Activated naive CD8-positive, alpha-beta T cell treated with anti-CD3 and anti-CD28 coated beads for 36 hours (primary cell): ENCODE measurements at places on chromosomes 3 and 15.

DNA sequence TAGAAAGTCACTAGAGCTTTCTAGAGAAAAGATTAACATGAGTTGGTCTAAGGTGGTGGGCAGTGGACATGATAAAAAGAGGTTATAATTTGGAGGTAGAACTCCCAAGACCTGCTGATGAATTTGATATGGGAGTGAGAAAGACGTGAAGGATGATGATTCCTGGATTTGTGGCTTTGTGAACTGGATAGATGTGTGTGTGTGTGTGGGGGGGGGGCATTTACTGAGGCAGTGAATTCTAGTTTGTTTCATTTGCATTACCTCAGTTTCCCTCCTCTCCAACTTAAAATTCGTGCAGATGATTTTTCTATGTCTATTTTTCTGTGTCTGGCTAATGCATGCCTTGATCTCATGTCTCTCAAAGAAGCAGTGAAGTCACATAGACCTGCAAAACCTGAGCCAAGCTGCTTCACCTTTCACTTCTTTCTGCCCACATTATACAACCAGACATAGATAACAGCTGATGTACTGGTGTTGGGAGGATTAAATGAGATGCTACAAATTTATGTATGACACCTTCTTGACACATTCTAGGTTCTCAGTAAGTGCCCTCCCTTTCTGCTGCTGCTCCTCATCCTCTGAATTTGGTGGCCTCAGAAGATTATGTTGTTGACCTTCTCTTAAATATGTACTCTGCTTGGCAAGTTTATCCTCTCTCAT, 9.9 kb downstream of the AHSG start:
- DNase-seq: no peak

- peak; percentile 16 for DNase-seq
Observed at GRCh38 chr3:177597311-177598096, 400.2 kb upstream of the TBL1XR1 start.

DNA sequence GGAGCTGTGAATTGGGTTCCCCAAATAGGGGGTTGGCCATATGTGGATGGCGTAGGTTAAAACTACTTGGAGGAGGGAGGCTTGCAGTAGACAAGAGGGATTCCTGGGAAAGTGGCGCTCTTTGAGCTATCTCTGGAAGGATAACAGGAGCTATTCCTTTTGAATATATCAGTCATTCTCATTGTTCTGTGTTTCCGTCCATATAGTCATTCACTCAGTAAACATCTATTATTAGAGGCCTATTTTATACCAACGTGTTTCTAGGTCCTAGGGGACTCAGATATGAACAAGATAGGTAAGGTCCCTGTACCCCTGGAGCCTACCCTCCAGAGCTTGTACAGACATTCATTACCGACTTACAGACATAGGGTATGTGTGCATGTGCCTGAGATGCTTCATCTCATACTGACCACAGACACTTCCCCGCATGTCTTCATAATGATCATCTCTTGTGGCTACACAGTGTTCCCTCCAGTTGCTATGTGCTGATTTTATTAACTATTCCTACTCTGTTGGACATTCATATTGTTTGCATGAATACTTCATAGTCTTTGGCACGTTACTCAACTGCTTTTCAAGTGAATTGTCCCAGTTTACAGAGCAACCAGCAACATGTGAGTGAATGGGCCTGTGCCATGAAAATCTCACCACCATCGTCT, 55.8 kb upstream of the VILL start:
- DNase-seq: no peak

GRCh38 chr3:42490243-42490642, 12.2 kb upstream of the VIPR1 start:
- no peak for DNase-seq

DNA sequence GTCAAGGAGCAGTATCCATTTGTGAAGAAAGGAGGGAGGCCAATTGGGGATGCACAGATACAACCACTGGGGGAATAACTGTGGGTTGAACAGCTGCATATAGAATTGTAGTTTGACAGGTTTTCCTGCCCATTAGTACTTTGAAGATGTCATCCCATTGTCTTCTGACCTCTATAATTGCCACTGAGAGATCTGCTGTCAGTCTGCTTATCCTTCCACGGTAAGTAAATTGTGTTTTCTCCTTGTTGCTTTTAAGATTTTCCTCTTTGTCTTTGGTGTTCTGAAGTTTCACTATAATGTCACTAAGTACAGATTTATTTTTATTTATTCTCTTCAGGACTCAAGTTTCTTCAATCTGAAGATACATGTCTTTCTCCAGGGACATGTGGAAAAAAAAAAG, 56.6 kb downstream of the MOBP start:
- no peak for DNase-seq

GRCh38 chr3:195337747-195338146, 66.8 kb upstream of the XXYLT1 start:
- DNase-seq: no peak

DNA sequence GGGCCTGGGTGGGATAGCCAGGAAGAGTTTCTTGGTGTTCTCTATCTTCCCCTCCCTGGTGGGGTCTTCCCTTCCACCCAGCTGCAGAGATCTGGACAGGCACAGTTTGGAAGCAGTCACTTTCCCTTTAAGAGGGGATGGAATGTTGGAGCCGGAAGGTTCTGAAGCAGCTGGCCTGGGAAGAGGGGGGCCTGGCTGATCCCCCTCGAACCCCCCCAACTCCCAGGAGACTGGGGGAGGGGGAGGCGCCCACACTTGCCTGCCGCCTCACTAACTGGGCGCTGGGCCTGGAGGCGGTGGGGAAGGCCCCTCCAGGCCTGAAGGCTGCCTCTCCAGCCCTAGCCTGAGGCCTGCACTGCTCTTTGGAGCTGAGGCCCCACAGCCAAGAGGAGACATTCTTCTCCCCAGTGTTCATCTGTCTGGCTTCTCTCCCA, 1.4 kb downstream of the DVL3 start:
- peak; percentile 4 for DNase-seq
